ENCODE measurements at places on chromosomes 2 and 18. TPM values are rescaled to one million over a fixed set of nuclear protein-coding genes. Genes with fewer than 3 reads are reported as not detected.

VWC2L gene
- total RNA-seq, result not detected

DNA sequence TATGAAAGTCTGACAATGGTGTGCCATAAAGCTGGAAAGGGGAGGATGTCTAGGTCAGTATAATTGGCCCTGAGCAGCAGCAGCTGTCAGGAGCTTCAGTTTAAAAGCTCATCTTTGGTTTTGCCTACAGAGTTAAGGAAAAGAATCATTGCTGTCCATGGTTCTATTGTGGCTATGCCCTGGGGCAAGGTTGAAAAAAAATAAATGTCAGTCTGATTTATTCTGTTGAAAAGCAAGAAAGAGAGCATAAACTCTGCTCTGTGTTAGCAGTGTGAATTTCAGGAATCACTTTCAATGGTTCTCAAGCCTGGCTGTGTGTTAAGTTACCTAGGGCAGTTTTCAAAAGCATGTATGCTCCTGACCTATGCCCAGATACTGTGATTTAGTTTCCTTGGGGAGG lies 446.7 kb downstream of the SETBP1 start:
- no peak overlapping the region for H3K27ac ChIP-seq
- no peak for DNase-seq
- no peak overlapping the region for H3K4me3 ChIP-seq
- no peaks in the 10 kb centered on the region for H3K27me3 ChIP-seq

- no peaks in the 10 kb centered on the region for H3K4me1 ChIP-seq
- no peak overlapping the region for H3K4me3 ChIP-seq
- no peak for DNase-seq
- H3K27me3 ChIP-seq, result no peaks in the 10 kb centered on the region
These were observed 135.6 kb upstream of the KYNU start for GRCh38 chr2:142741764-142742269.

DNA sequence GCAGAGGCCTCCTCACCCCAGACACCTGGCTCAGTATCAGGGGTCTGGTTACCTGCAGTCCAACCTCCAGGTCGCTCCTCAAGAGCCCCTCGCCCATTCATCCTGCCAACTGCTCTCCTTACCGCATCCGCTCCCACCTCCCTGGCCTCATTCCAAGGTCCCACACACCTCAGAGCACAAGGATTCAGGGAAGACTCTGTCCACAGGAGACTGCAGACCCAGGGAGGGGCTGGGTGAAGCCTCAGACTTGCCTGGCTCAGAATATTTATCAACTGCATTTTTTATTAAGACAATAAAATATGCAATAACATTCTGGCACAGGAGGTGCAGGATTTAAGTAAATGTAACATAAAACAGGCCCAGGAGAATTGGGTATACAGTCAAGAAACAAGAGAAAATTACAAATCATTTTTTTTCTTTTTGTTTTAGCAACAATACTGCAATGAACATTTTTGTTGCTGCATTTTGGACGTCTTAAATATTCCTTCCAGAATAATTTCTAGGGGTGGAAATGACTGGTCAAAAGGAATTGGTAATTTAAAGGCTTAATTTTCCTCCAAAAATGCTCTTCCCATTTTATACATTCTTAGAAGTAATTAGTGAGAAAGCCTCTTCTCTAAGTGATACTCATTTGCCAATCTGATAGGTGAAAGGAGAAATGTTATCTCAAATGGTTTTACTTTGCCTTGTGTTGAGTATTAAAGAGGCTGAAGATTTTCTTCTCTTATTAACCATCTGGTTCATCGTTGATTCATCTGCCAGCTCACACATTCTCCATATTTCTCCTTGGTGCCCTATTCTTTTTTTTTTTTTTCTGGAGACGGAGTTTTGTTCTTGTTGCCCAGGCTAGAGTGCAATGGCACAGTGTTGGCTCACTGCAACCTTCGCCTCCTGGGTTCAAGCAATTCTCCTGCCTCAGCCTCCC lies 42.5 kb downstream of the TEX44 start:
- peaks cover 5% of the 10 kb centered on the region for H3K4me1 ChIP-seq
- no peak overlapping the region for H3K27ac ChIP-seq
- H3K4me3 ChIP-seq, result no peak overlapping the region
- H3K27me3 ChIP-seq, result no peaks in the 10 kb centered on the region
- DNase-seq, result no peak

ERFE gene
- total RNA-seq, result 3.3 TPM

DNA sequence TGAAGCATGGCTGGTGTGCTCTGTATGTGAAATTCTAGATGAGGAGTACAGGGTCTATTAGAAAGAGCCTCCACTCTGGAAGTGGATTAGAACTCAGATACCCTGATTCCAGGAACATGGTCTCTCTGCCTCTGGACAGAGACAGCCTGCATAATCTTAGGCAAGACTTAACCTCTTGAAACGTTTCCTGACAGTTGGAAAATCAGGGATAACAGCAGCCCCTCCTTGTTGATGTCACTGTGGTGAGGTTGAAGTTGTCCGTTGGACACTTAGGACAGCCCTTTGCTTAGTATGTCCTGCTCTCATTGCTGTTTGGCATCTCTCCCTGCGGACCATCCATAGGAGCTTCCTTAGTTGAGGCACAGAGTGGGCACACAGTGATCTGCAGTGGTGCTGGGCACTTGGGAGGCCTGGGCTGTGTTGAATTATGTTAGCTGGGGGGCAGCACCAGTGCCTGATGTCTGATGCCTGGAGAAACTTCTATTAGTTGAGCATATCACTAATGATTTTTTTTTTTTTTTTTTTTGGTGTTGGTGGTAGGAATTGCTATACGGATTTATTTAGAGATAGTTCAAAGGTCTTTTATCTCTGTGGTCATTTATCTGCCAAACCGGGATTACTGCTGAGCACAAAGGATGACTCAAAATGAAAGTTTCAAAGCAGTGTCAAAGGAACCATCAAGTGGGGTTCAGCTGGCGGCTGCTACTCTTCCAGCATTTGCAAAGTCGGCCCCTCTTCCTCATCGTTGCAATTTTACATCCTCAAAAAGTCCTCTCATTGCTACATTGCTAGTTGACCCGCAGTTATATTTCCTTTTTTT lies 28.8 kb downstream of the SETBP1 start:
- no peak for DNase-seq
- no peaks in the 10 kb centered on the region for H3K36me3 ChIP-seq
- no peaks in the 10 kb centered on the region for H3K27me3 ChIP-seq
- H3K4me3 ChIP-seq, result no peak overlapping the region
- peak overlapping the region; percentile 62 for H3K27ac ChIP-seq

GRCh38 chr2:3129867-3130266 lies 247.8 kb downstream of the EIPR1 start:
- H3K27me3 ChIP-seq, result peaks cover 7% of the 10 kb centered on the region
- no peak for DNase-seq
- no peaks in the 10 kb centered on the region for H3K36me3 ChIP-seq
- no peak overlapping the region for H3K4me3 ChIP-seq
- no peaks in the 10 kb centered on the region for H3K4me1 ChIP-seq

NAB1 gene
- total RNA-seq, result 7.8 TPM

DNA sequence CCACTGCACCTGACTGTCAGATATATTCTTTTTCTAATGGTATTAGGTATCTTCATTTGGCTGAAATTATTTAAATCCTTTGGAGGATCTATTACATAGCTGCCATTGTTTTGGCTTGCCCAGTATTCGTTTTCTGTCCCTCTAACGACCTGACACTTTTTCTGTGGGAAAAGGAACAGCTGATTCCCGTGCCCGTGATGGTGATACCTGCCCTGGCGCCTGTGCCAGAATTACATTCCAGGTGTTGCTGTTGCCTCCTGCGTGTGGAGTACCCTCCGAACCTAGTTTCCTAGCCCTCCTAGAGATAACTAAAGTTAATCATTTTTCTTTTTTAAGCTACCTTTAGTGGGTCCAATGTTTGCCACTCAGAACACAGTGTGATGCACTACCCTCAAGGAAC lies 14.0 kb downstream of the HOXD1 start:
- H3K4me3 ChIP-seq, result no peak overlapping the region
- H3K36me3 ChIP-seq, result no peaks in the 10 kb centered on the region
- no peaks in the 10 kb centered on the region for H3K27me3 ChIP-seq
- H3K27ac ChIP-seq, result no peak overlapping the region
- no peak for DNase-seq

- DNase-seq, result peak; percentile 32
These were observed 69.5 kb upstream of the PSMD14 start for GRCh38 chr2:161238560-161239325.

DNA sequence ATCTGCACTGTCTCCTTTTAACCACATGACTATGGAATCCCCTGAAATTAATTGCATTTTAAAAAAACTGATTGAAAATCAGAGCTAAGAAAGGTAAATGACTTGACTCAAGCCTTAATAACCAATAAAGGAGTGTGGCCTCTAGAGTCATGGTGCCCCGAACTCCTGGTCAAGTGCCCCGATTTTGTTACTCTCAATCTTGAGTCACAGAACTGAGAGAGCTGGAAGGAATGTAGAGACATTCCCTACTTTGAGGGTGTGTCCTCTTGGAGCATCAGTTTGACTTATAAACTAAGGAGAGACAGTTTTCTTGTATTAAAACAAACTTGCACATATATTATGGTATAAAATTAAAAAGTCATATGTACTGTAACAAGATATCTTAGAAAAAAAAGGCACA lies 2.4 kb downstream of the WDR43 start:
- H3K4me3 ChIP-seq, result no peak overlapping the region
- no peak for DNase-seq
- peaks cover 54% of the 10 kb centered on the region for H3K4me1 ChIP-seq
- H3K36me3 ChIP-seq, result no peaks in the 10 kb centered on the region

GRCh38 chr2:218880859-218881594 lies 375 bp downstream of the WNT10A start:
- H3K27ac ChIP-seq, result no peak overlapping the region
- peaks cover 54% of the 10 kb centered on the region for H3K27me3 ChIP-seq
- no peak for DNase-seq
- no peaks in the 10 kb centered on the region for H3K4me1 ChIP-seq
- peak overlapping the region; percentile 28 for H3K4me3 ChIP-seq

GRCh38 chr2:9914384-9915065 lies 37.0 kb upstream of the GRHL1 start:
- no peaks in the 10 kb centered on the region for H3K27me3 ChIP-seq
- no peak overlapping the region for H3K4me3 ChIP-seq
- H3K27ac ChIP-seq, result no peak overlapping the region
- peaks cover 6% of the 10 kb centered on the region for H3K4me1 ChIP-seq

DNA sequence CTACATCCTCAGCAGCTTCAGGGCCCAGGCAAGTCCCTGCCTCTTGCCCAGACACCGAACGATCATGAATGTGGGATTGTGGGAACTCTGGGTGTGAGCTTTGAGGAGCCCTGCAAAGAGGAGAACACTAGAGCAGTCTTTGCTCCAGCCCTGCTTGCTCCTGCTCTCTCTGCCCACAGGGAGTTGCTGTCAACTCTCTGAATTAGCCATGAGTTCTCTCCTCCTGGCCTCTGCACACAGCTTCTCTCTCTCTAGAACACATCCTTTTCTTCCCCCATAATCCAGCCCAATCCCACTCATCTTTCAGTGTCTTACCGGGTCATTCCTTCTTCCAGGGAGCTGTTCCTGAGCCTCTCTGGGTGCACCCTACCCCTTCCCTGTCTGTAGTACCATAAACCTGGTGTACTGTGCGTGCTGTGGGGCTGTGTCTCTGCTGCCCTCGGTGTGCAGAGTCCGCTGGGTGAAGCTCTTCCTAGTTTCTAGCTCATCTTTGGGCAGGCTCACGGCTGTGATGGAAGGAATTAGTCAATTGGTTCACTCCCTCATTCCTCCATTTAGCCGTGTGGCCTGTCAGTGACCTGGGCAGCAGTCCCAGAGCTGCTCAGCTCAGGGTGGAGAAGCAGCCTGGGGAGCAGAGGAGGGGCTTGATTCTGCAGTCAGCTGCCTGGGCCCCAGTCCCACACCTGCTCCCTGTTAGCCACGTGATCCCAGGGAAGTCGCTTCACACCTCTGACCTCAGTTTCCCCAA lies 132.9 kb upstream of the HDAC4 start:
- DNase-seq, result peak; percentile 36
- H3K4me1 ChIP-seq, result peaks cover 15% of the 10 kb centered on the region
- H3K27me3 ChIP-seq, result no peaks in the 10 kb centered on the region
- no peak overlapping the region for H3K4me3 ChIP-seq
- no peaks in the 10 kb centered on the region for H3K36me3 ChIP-seq
